Renal cortex interstitium (tissue), 15 donors: ENCODE measurements at places on chromosomes 11 and 22. TPM values are rescaled to one million over a fixed set of nuclear protein-coding genes. Genes with fewer than 3 reads are reported as not detected.

- no peak for DNase-seq
Observed at GRCh38 chr22:50530877-50531545, 1.2 kb upstream of the TYMP start.

DNA sequence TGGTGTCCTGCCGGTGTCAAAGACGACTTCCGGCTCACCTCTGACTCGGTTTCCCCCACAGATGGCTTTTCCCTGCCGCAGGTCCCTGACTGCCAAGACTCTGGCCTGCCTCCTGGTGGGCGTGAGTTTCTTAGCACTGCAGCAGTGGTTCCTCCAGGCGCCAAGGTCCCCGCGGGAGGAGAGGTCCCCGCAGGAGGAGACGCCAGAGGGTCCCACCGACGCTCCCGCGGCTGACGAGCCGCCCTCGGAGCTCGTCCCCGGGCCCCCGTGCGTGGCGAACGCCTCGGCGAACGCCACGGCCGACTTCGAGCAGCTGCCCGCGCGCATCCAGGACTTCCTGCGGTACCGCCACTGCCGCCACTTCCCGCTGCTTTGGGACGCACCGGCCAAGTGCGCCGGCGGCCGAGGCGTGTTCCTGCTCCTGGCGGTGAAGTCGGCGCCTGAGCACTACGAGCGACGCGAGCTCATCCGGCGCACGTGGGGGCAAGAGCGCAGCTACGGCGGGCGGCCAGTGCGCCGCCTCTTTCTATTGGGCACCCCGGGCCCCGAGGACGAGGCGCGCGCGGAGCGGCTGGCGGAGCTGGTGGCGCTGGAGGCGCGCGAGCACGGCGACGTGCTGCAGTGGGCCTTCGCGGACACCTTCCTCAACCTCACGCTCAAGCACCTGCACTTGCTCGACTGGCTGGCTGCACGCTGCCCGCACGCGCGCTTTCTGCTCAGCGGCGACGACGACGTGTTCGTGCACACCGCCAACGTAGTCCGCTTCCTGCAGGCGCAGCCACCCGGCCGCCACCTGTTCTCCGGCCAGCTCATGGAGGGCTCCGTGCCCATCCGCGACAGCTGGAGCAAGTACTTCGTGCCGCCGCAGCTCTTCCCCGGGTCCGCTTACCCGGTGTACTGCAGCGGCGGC lies 5.5 kb downstream of the B3GNT6 start:
- DNase-seq = no peak

- peak; percentile 8 for DNase-seq
Observed at GRCh38 chr11:8642196-8642841, 40.1 kb downstream of the TRIM66 start.

GRCh38 chr22:40203572-40203971 lies 25.8 kb downstream of the TNRC6B start:
- DNase-seq = no peak

DNA sequence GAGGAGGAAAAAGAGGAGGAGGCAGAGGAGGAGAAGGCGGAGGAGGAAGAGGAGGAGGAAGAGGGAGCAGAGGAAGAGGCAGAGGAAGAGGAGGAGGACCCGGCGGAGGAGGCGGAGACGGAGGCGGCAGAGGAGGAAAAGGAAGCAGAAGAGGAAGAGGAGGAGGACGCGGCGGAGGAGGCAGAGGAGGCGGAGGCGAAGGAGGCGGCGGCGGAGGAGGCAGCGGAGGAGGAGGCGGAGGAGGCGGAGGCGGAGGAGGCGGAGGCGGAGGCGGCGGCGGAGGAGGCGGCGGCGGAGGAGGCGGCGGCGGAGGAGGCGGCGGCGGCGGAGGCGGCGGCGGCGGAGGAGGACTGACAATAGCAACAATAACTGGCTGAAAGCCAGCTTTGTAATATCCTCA lies 616.6 kb downstream of the TBC1D22A start:
- no peak for DNase-seq

DNA sequence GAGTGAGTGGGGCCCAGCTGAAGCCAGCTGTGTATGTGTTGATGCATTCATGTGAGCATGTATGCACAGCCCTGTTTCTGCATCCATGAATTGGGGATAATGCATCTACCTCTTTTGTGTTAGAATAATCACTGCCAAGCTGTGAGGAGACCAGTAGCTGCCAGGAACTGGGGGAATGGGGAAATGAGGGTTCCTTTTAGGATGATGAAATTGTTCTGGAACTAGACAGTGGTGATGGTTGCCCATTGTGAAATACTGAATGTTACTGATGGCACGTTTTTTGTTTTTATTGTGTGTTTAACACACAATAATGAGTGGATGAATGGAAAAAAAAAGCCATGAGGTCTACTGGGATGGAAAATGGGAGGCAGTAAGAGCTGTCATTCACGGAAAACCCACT lies 45.3 kb upstream of the WNT11 start:
- no peak for DNase-seq

DNA sequence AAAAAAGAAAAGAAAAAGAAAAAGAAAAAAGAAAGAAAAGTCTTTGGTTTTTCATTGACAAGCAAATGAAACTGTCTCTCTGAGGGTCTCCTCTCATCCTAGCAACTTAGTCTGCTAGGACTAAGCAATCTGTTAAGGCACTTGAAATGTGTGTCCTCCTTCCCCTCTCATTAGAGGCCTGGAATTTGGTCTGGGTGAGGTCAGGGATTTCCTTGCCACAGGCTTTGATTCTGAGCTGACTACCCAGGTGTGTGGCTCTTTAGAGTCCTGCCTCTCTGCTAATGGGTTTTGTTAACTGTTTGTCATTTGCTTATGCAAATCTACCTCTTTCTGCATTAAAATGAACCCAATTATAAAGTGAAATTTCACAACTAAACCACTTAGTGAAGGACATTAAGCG lies 18.3 kb upstream of the PKNOX2 start:
- no peak for DNase-seq

DNA sequence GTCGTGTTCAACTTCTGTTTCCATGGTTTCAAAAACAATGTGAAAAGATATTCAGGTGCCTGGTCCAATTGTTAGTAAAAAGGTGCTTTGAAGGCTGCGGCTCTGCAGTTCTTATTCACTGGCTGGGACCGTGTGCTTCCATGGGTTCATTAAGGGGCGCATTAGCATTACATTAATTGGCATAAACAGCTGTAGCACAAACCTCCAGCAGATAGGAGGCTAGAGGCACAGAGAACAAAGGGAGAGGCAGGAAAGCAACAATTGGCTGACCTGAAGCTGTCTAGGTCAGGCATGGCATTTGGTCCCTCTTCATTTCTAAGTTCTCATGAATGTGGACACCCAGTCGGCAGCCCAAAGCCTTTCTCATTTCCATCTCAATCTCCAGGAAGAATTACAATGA lies 16.6 kb downstream of the PAK1 start:
- no peak for DNase-seq

DNA sequence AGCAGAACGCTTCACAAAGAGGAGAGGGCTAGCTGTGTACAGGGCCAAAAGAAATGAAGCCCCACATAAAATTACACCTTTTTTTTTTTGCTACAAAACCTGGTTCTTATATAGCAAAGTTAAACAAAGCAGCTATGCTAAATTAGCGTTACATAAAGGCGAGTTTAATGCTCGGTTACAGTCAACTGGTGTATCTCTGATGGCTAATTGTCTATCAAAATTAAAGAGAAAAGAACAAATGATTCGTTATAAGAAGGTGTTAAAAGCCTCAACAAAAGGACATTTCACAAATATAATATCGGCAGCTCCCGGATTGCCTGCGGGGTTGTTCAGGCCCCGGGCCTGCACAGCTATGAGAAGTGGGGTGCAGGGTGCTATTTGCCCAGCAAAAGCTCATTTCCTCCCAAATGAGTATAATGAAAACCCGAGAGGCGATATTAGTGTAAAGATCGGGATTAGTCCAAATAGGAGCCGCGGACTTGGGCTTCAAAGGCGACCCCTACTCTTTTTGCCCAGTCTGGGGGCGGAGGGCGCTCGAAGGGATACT lies 13.3 kb upstream of the PAX6 start:
- no peak for DNase-seq

DNA sequence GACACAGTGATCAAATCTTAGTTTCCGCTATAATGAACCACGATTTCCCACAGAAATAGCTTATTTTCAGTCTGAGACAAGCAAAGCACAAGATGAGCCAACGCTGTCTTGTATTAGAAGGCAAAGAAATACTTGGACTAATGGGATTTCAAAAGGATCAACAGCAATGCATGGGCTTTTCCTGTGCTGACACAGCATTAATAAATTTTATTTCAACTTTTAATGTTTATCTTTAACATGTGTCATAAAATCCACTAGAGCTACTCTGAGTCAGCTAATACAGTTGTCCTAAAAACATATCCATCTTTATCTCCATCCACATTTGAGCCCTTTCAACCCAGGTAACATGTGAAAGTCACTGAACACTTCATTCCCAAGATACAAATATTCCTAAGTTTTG lies 15.5 kb upstream of the SLC25A17 start:
- no peak for DNase-seq

GRCh38 chr11:34333787-34334186 lies 24.0 kb downstream of the ABTB2 start:
- DNase-seq = no peak

- no peak for DNase-seq
Observed at GRCh38 chr11:68081691-68082090, 39.5 kb downstream of the CHKA start.

DNA sequence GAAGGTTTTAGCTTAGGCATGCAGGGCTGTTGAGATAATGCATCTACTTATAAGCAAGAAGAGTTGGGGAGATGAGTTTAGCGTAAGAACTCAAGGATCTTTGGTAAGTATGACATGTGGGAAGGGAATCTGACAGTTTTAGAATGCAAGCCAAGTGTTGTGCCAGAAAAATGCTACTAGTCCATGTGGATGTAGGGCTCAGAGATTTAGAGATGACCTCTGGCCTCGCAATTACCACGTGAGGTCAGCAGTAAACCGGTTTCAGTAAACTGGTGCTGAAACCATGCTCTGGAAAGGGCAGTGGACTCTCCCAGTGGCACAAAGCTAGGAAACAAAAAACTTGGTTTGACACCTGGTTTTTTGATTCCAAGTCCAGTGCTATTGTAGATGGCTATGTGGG lies 18.9 kb downstream of the MRPL16 start:
- DNase-seq = no peak

GRCh38 chr11:34239465-34240149 lies 118.2 kb downstream of the ABTB2 start:
- DNase-seq = no peak

- no peak for DNase-seq
Observed at GRCh38 chr11:64086258-64087123, 50.8 kb downstream of the FLRT1 start.

DNA sequence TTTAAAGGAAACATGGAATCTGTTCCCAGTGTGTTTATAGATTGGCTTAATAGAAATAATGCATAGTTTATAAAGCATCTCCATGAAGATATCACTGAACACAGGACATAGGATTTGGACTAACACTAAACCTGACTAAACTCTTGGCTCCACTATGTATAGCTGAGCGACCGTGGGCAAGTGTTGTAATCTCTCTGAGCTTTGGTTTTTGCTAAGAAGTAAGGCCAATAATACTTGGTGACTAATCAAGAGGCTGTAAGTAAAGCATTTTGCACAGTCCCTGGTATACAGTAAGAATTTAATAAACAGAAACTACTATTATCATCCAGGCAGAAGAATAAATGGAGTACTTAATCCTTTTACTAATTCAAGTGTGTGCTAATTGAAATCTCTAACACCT lies 125.5 kb upstream of the MTMR2 start:
- no peak for DNase-seq

DNA sequence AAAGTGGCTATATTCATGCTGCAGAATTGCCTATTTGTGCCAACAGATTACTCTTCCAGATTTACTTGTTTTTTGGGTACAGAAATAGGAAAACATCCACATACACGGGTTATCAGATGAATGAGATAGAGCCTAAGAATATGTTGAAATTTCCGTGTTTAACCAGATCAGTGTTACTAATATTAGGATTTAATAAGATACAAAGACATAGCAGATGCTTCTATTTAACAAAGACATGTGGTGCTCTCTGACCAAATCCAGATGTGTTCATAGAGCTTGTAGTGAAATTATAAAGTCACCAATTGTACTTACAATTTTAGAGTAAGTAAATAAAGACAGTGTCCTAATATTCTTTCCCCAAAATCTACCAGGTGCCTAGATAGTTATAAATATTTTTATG lies 208.0 kb downstream of the CASP12 start:
- DNase-seq = no peak

DNA sequence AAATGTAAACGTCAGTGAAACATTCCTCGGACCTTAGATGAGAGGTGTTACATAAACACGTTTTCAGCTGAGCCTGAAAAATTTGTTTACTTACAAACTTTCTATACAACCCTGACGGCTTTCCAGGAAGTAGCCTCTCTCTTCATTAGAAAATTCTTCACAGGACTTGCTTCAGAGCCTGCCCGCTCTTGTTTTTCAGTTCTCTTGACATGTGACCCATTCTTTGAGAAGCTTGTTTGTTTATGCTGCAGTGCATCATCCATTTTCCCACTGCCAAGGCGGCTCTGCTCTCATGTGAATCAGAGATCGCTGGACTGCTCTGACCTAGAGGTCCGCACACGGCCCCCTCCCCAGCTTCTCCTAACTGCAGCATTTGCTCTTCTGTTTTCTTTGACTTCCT lies 47.9 kb upstream of the ARHGAP42 start:
- no peak for DNase-seq

DNA sequence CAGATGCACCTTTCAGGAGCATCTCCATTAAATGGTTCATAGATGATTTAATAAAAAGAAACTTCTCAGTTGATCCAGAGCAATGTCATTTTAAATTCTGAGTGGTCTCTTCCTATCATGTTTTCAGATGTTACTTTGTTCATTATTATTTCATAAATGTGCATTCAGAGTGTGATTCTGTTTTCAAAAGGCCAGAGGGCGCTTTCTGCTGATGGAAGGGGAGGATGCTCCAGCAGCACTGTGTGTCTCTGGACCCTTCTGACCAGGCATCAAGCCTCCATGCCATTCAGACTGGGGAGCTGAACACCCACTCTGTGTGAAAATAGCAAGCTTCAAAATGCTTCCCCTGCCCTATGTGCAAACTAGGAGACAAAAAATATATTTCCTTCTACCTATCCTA lies 23.9 kb upstream of the CRTAM start:
- DNase-seq = no peak

DNA sequence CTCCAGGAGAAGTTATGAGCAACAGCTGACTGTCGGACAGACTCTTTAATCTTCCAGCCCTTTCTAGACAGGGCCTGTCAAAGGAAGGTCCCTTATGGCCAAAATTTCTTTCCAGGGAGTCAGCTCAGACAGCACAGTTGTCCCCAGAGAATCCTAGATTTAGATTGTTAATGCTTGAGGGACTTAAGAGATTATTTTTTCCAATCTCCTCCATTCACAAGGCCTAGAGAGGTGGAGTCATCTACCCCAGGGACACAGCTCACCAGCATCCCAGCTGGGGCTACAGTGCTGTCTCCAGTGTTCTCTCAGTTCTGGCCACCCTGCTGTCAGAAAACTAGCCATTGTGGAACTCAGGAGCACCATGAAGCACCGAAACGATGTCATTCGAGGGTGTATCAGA lies 7.8 kb downstream of the DSCAML1 start:
- DNase-seq = no peak

Gene SLC5A4
- polyA plus RNA-seq = 1.6 TPM

Gene ALDH3B2
- polyA plus RNA-seq = 2.1 TPM

Gene CNIH2
- 1.9 TPM for polyA plus RNA-seq

Gene APOBEC3F
- 7.6 TPM for polyA plus RNA-seq

Gene MS4A3
- polyA plus RNA-seq = 0.80 TPM

Gene IGSF9B
- polyA plus RNA-seq = 8.4 TPM

Gene TESMIN
- polyA plus RNA-seq = 17.5 TPM

Gene BARX2
- polyA plus RNA-seq = 1.5 TPM

Gene LUZP2
- polyA plus RNA-seq = 1.7 TPM

Gene USH1C
- 78.9 TPM for polyA plus RNA-seq

Gene OR5P2
- polyA plus RNA-seq = not detected

Gene CFAP300
- polyA plus RNA-seq = 4.6 TPM
